ENCODE measurements at places on chromosomes 6 and 20.

DNA sequence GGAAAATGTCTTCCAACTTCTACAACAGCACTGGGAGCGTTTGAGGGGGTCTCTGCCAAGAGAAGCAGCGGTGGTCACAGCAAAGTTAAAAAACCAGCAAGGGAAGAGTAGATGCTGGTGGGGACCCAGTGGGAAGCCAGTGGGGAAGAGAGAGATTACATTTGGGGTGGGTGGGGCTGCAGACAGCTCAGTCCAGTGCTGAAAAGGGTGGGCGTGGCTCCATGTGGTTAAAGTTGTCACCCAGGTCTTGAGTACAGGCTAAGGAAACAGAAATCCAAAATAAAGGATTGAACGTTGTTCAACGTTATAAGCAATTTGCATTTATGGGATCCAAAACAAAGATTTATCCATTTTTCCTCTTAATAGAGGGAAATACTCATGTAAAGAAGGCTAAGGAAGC is 106.3 kb upstream of the LY86 start:
- no peak for DNase-seq

- no peak for DNase-seq
Observed at GRCh38 chr6:75893776-75894152, 144.7 kb downstream of the MYO6 start.

DNA sequence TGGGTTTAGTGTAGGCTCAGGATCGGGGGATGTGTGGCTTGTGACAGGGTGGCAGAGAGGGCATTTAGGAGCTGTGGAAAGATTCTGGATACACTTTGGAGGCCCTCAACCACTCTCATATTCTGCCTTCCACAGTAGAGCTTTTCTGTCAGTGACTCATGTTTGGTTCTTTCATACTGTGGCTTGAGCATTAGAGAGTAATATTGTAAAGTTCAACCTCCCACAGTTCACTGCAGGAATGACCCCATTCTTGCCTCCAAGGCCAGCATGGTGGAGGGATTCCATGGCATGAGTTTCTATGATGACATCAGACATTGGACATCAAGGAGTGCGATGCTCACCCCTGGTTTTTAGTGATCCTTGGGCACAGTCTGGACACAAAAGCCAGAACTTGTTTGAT is 50.9 kb downstream of the DTD1 start:
- DNase-seq, result no peak

- DNase-seq, result no peak
Observed at GRCh38 chr20:10453241-10453640, 18.1 kb downstream of the SLX4IP start.

- no peak for DNase-seq
Observed at GRCh38 chr6:75882734-75883133, 133.7 kb downstream of the MYO6 start.

GRCh38 chr6:12483712-12484111 is 193.6 kb downstream of the EDN1 start:
- no peak for DNase-seq

DNA sequence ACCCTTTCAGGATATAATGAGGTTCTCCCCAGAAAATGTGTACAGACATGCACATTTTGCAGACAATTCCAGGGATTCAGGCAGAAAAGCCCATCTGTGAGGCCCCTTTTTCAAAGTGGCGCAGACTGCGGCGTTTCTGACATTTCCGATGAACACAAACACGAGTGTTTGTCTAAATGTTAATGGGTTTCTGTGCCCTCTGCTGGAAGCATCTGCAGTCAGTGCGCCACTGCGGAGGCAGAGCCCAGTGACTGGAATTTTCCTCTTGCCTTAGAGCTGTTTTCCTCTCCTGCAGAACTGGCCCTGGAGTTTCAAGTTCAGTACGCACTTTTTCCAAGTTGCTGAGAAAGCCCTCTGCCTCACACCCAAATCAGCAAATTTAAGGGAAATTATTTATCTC is 15.3 kb downstream of the ANKRD60 start:
- no peak for DNase-seq

GRCh38 chr20:61220626-61221325 is 31.3 kb upstream of the CDH4 start:
- DNase-seq, result no peak

- DNase-seq, result no peak
Observed at GRCh38 chr20:48236000-48236970, 451.0 kb upstream of the SULF2 start.

- no peak for DNase-seq
Observed at GRCh38 chr6:145213614-145214013, 521.7 kb downstream of the EPM2A start.

- DNase-seq, result no peak
Observed at GRCh38 chr20:60219984-60220562, 261.9 kb downstream of the CDH26 start.

DNA sequence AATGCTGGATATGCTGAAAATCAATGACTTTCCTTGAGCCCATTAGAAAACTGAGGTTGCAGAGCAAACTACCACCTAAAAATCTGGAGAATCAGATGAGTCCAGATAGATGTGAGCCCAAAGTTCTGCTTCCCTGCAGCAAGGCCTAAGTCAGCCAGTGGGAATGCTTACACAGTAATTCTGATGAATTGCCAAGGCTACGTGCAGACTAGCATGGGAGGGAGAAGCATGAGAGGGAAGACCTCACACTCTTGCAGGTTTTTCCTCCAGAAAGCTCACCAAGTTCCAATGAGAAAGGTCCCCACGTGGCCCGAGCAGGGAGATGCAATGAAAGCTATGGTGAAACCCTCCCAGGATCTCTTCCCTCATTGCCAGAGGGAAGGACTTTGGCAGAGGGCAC is 104.8 kb upstream of the SIRPA start:
- no peak for DNase-seq

DNA sequence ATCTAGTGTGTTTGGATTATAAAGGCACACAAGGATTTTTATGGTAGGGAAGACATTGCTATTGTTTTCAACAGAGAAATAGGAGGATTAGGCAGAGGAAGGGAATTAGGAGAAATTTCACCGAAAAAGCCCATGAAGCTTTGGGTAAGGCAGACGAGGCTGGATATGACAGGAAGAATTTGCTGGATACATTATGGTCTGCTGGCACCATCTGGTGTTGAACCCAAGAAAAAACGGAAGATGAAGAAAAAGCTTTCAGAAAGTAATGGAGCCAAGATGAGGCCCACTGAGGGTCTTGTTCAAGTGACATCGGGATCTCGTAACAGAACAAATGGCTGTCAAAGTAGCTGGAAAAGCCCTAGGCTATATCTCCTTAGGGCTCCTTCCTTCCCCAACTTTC is 56.5 kb downstream of the OR2J2 start:
- no peak for DNase-seq

DNA sequence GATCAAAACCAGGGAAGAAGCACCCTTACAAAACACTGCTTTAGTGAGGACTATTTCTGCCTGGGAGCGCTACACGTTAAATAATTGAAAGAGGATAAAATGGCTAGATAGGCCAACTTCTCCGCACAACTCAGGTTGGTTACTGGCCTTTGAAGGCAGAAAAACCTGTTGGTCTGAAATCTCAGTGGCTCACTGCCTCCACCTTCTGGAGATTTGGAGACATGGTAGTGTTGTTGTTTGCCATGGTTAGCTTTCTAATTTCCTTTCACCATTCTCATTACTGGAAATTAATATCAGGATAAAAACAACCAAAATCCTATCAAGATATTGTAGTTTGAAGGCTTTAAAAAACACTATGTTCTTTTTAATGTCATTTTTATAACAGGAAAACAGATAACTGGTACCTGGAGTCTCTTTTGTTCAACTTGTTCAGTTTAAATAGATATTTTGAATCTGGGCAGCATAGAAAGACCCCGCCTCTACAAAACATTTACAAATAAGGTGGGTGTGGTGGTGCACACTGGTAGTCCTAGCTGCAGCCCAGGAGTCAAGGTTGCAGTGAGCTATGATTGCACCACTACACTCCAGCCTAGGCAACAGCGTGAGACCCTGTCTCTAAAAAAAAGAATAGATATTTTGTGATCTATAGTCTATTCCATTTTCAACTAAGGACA is 27.5 kb upstream of the BCLAF1 start:
- DNase-seq, result peak; percentile 18

DNA sequence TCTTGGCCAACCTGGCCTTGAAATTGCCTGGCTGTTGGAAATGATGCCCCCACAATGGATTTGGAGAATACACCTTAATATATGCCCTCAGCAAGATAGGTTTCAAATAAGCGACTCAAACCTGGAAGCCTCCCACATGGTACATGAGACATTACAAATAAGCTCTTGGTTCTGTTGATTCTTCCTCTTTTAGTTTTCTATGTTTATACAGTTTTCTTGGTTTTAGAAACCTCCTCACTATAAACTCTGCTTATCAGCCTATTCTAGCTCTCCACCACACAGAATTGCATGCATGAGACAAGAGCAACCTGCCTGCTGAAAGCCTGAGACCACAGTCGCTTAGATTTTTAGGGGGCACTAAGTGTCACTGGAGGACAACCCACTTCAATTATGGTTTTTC is 108.8 kb upstream of the PREP start:
- DNase-seq, result no peak

- no peak for DNase-seq
Observed at GRCh38 chr6:12963567-12963966, 247.0 kb downstream of the PHACTR1 start.

- no peak for DNase-seq
Observed at GRCh38 chr20:39627765-39628164, 665.6 kb downstream of the DHX35 start.

DNA sequence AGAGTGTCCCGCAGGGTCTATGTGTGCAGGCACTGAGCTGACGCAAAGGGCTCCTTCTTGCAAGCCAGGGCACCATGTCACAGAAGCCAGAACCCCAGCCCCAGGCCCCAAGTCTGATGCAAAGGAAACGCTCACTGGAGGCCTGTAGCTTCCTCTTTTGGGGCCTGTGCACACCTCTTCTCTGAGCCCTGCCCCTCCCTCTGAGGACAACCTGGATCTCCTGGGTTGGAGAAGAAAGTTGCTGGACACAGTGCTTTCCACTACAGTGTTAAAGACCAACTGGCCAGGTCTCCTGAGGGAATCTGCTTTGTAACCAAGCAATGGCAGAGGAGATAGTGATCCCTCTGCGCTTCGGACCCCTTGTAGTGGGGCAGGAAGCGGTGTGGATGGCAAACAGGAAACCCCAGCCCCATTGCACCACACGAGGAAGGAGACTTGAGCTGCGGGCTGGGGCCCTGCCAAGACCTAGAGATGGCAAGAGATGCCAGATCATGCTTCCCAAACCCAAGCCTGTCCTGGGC is 90.0 kb downstream of the PRND start:
- no peak for DNase-seq

GRCh38 chr20:63054103-63054474 is 47.3 kb upstream of the BHLHE23 start:
- no peak for DNase-seq

DNA sequence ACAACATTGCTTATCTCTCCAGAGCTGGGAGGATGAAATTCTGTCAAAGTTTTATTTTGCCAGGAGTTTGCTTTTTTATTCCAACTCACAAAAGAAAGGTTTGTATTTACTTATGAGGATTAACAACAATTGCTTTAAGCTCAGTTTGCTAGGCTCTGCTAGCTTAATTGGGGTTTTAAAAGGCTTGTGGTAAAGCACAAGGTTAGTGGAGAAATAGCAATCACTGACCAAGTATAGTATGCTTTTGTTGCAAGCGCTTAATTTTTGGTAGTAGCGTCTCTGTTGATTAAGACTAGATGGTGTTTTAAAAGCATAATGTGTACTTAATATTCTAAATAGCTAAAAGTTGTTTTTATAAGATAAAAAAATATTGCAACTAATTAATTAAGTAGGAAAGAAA is 45.7 kb downstream of the TINAG start:
- no peak for DNase-seq

- no peak for DNase-seq
Observed at GRCh38 chr20:39829661-39830060, 859.4 kb downstream of the MAFB start.

DNA sequence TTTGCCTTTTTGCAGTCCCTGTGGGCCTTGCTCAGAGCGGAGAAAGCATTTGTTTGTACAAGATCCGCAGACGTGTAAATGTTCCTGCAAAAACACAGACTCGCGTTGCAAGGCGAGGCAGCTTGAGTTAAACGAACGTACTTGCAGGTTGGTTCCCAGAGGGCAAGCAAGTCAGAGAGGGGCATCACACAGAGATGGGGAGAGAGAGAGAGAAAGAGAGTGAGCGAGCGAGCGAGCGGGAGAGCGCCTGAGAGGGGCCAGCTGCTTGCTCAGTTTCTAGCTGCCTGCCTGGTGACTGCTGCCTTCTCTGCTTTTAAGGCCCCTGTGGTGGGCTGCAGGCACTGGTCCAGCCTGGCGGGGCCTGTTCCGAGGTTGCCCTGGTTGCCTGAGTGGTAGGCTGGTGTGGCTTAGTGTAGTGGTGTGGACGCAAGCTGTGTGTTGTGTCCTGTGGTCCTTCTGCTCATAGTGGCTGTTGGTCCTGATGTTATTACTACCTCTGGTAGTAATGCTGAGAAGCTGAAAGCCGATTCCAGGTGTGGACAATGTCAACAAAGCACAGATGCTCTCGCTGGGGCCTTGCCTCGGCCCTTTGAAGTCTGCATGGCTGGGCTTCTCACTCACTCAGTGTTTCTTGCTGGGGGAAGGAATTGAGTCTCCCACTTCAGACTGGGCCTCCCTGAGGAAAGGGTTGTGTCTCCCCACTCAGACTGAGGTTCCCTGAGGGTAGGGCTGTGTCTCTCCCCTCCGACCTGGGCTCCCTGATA is 12.1 kb downstream of the VEGFA start:
- DNase-seq, result no peak

DNA sequence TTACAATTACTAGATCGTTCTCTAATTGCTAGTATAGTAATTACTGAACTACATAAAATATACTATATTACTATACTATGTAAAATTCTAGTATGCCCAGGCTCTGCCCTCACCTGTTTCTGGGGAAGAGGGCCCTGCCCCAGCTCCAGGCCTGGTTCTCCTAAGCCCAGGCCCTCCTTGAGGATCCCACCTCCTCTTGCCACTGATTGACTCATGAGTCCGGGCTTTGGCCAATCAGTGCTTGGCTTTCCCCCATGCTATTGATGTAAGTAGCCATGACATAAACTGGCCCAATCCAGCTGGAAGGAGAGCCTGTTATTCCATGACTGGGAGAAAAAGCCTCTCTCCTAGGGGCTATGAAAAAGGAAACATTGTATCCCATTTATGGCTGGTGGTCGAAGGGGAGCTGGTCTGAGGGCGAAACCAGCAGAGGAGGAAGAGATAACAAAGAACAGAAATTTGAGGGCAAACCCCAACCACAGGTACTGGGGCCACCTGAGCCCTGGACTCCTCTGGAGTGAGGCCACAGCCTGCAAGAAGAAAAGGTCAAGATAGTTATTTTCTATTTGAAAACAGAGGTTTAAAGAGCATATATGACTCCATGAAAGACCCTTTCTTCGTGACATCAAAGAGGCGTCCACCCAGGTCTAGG is 129.3 kb upstream of the CD93 start:
- no peak for DNase-seq

GRCh38 chr20:32979201-32979998 is 24.8 kb downstream of the SUN5 start:
- DNase-seq, result no peak

DNA sequence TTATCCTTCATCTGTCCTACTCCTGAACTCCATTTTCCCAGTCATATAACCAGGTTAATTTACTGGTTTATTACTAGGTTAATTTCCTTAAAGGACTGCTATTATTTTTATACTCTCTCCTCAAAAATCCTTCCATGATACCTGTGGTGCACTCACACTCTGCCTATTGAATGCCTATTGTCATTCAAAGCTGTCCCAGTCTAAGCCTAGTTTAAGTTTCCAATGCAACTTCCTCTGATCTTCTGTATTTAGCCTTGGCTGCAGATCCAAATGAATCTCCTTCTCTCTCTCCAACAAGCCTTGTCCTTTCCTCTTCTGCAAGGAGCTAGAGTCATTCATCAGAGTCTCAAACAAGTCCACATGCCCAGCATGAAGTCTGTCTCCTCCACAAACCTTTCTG is 41.3 kb upstream of the ADGRF5 start:
- no peak for DNase-seq
